Skeletal muscle cell (primary cell): ENCODE measurements at places on chromosomes 7 and 10.

DNA sequence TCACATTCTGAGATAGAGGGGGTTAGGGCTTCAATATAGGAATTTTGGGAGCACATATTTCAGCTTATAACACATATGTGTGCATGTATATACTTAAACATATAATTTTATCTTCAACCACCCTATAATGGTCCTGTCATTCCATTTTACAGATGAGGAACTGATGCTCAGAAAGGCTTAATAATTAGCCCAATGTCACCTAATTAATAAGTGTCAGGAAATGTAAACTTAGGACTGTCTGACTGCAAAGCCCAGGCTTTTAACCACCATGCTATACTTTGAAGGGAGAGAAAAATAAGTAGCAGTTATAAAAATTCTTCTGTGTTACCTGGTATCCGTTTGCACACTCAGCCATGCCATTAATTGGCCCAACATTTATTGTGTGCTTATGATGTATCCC, 172.6 kb downstream of the SKIDA1 start:
- DNase-seq = no peak

GRCh38 chr10:33321516-33321915, 13.0 kb downstream of the NRP1 start:
- DNase-seq = no peak

GRCh38 chr7:66099551-66100407, 14.9 kb upstream of the CRCP start:
- DNase-seq = peak; percentile 81

DNA sequence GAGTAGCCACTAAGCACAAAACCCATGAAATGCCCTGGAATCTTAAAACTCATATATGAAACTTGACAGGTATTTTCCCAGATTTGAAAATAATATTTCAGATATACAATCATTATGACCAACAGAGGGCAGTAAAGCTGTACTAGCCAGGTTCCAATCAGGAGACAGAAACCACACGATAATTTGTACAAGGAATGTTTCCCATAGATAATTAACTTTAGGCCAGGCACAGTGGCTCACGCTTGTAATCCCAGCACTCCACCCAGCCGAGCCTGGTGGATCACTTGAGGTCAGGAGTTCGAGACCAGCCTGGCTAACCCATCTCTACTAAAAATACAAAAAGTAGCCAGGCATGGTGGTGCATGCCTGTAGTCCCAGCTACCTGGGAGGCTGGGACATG, 31.0 kb upstream of the NUB1 start:
- no peak for DNase-seq

DNA sequence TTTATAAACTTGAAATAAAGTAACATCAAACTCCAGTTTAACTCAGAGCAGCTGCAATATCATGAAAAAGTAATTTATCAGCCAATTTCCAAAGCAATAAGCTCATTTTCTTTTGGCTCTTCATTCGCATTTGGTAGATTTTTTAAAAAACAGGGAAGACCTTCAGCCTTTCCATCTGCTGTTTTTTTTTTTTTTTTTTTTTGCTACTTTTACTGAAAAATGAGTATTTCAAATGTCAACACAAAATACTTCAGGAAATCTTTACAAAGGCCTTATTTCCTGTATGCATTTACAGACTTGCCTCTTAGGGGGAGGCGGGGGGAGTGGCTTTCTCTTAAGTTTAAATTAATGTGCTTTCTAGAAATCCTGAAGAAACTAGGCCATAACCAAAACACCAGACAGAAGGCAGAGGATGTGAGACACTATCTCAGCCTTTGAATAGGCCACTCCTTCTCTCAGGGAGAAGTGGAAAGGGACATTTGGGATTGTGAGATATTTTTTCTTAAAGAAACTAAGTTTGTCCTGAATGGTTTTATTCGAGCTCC, 91.8 kb downstream of the COL28A1 start:
- DNase-seq = no peak

GRCh38 chr10:132965411-132966057, 23.2 kb upstream of the CFAP46 start:
- DNase-seq = no peak

DNA sequence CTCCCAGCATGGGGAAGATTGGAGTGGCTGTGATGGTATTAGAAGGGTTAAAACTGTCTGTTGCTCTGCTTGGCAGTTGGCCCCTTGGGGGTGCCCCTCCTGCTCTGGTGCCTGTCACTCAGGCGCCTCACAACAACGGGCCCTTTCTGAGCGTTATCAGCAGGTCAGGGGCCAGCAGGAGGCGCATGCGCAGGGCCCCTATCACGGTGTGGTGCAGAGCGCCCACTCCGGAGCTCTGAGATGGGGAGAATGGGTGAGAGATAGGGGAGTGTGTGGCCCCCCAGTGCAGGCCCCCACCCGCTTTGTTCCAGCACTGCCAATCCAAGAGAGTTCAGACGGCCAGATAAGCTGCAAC, 24.8 kb downstream of the GBX1 start:
- DNase-seq = no peak

GRCh38 chr7:22452142-22452959, 47.6 kb downstream of the STEAP1B start:
- DNase-seq = no peak

- DNase-seq = no peak
These were observed 503.0 kb upstream of the FOXK1 start for GRCh38 chr7:4178916-4179687.

DNA sequence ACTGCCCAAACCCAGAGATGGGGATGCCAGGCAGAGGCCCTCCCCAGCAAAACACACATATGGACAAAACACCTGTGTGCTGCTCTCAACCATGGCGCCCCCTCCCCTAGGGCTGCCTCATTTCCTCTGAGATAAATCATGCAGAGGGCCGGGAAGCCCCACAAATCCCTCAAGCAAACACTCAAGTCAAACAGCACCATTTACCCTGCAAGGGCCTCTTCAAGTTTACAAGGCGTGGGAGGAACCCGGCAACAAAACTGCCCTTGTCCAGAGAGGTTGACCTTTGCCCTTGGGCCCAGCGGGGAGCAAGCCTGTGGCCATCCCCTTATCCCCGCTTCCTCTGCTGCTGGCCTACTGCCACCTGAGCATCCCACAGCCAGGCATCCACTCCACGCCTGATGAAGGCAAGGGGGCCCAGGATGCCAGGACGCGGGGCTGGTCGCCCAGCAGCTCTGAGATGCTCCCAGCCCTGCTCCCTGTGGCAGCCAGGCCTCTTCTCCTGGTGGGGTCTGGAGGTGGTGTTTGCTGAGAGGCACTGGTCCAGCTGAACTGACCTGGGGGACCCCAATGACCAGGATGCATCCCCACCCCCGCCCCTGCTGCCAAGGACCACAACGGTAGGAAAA, 77.4 kb downstream of the DLG5 start:
- no peak for DNase-seq

DNA sequence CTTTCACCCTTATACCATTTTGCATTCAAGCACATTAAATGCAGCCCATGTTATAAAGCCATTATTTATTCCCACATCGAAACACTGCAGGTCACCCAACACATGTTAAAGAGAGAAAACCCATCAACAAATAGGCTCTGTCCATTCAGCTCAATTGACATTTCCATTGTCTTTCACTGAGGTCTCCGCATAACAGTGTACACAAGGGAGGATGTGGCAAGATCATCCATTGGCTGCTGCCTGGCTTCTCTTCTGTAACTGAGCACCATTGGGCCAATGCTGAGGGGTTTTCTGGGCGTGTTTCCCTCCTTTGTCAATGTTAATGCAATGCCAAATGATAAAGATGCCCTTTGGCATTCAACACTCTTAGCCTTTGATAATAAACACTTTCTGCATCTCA, 278.1 kb upstream of the SP4 start:
- no peak for DNase-seq

DNA sequence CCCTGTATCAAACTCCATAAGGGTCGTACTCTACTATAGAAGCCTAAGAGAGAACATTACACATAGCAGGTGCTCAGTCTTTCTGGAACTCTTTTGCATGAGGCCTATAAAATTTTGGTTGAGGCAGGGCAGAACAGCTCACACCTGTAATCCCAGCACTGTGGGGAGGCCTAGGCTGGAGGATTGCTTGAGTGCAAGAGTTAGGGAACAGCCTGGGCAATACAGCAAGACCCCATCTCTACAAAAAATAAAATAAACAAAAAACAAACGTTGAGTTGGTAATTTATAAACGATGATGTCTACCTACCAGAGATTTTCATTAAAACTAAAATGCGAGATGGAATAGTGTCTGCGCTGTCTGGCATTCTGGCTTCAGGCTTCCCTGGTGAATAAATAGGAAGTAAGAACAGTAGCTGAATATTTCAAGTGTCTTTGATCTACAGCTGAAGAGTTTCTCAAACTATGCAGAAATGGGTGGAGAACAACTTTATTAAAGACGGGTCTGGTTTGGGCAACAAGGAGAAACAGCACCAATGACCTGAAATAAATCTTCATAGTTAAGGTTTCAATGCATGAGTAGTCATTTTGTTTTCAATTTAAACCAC, 774 bp downstream of the PON2 start:
- DNase-seq = no peak

- no peak for DNase-seq
These were observed 25.8 kb downstream of the AKR1C8 start for GRCh38 chr10:5159126-5159525.
